ENCODE measurements at places on chromosomes 3 and 15.

DNA sequence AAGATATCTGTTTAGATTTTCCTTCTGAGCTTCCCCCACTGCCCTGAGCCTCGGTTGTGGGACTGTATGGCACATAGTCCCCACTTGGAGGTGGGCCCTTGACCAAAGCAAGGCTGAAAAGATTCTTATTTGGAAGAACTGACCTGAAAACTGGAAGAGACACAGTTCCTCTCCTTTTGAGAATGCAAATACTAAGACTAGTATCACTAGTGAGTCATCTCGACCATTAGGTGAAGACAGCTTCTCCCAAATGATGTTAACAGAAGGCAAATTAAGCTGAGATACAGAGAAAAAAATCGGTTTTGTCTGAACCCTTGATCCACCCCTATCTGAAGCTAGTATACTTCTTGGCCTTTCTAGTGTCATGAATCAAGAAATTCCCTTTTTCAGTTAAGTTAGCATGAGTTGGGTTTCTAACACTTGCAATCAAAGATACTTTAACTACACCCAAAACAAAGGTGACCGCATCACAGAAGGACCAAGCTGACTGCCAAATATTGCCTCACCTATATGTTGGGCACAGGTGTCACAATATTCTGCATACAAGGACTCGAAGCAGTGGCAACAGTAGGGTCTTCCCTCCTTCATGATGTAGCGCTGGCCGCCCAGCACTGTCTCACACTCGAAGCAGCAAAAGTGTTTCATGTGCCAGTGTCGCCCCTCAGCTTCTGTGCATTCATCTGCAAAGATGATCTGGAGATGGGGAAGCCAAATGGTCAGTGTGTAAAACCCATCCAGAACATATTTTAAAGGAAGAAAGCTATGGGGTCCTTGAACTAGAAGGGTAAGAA, 72.4 kb downstream of the PRICKLE2 start:
- DNase-seq, result no peak

DNA sequence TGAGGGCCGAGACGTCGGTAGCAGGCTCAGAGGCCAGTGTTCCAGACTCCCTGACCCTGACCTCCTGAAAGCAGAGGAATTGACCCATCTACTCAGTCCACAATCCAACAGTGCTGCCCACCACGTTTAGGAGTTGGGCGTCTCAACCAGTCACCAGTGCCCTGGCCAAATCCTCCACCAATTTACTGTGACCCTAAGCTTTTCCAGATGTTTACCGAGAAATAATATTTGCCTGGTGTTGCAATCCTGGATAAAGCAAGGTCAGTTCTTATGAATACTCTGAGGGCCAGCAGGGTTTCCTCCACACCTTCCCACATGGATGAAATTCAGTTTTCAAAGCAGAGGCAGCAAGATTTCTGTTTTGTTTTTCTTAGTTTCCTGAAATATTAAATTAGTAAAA, 7.5 kb upstream of the APOD start:
- no peak for DNase-seq

DNA sequence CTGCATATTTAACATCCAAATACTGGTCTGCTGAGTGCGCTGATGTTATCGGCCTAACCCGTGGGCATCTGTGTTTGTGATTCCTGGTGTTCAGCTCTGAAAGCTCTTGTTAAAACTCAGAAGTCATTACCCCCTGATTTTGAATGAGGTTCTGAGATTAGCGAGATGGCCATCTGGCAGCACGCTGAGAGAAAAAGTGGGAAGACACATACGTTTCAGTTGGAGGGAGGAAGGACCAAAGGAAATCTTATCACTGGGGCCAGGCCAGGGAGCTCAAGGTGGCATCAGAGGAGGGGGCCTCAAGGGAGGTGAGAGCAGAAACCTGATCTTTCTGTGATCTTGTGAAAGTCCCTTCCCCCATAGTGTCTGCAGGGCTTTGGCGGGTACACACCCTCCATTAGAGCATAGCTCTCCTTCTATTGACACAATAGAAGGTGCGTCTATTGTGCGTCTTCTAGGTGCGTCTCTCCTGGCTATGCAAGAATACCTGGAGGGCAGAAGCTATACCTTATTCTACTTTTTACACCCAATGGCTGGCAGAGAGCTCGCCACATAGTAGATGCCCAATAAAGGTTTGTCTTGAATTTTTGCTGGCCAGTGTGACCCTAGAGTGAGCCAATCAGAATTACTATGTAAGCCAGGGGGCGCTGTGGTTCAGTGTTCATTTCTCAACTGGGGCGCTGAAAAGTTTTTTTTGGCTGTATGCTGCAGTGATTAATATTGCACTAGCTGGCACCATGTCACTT, 182.4 kb downstream of the SHQ1 start:
- peak; percentile 37 for DNase-seq

GRCh38 chr3:56364665-56365064, 103.6 kb downstream of the ERC2 start:
- no peak for DNase-seq

DNA sequence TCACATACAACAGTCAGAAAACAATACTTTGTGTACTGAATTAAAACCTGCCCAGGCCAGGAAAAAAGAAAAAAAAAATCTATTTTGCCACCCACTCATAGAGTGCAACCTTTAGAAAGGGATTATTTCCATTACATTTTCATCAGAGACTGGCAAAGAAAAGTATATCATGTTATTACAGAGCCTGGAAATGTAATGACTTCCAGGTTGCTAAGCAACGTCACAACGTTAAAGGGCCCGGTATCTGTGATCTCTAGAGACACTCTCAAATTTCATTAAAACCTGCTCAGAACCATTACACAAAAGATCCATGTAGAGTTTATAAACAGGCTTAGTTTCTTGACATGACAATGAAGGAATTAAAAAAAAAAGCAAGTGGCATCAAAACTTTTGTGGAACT, 170.5 kb downstream of the CTNNB1 start:
- no peak for DNase-seq

- DNase-seq, result no peak
Observed at GRCh38 chr3:9912294-9912935, 4.5 kb upstream of the IL17RC start.

DNA sequence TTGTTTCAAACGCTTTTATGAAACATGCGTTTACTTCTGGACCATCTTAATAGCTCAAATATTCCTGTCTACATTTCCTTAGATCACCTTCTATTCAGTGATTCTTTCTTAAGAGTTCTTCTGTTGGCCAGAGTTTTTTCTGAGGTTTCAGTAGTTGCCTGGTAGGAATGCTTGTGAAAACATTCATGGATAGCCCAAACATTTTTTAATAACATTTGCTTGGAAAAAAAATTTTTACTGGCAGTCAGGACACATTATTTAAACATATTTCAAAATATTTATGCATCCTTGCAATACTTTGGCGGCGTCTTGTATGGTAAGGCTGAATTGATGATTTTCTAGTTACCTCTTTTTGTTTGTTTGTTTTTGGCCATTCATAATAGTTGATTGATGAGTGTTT, 47.4 kb upstream of the ZBTB20 start:
- DNase-seq, result no peak

DNA sequence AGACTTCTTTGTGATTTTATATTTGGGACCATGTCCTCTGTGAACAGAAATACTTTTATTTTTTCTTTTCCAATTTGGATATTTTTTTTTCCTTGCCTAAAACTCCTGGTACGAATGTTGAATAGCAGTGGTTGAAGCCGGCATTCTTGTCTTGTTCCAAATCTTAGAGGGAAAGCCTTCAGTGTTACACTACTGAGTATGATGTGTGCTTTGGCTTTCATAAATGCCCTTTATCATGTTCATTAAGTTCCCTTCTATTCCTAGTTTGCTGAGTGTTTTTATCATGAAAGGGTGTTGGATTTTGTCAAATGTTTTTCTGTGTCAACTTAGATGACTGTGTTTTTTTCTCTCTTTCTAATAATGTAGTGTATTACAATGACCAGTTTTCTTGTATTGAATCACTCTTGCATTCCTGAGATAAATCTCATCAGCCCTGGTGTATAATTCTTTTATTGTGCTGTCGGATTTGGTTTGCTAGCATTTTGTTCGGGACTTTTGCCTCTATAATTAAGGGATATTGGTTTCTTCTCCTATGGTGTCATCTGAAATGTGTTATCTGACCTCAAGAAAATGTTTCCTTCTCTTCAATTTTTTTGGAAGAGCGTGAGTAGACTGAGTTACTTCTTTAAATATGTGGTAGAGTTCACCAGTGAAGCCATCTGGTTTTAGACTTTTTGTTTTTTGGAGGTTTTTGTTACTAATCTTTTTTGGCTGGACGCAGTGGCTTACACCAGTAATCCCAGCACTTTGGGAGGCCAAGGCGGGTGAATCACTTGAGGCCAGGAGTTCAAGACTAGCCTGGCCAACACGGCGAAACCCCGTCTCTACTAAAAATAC, 33.3 kb downstream of the MAP1A start:
- no peak for DNase-seq

DNA sequence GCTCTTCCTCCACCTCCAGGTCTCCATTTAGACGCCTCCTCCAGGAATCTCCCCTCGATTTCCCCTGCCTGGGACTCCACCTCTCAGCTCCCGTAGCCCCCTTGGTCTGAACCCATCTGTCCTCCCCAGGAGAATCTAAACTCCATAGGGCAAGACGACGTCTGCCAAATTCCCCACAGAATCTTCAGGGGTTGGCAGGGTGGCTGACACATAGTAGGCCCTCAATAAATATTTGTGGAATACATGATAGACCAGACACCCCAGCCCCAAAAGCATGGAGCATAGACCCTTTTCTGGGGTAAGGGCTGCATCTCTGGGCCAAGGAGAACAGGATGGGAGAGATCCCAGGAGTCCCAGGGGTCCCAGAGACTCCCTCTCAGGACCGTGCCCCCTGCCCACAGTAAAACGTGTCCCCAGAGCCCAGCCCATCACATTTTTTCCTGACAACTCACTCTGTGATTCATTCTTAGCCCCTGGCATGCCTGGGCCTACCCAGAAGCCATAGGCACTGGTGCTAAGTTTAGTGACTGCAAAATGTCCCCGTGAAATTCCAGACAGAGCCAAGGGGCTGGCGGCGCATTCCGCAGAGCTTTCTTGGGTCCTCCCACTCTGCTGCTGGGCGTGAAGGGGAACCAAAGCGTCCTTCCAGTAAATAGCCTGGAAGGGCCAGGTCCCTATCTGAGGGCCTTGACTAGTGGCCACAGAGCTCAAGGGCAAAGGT, 78.0 kb upstream of the SLC6A6 start:
- peak; percentile 20 for DNase-seq

DNA sequence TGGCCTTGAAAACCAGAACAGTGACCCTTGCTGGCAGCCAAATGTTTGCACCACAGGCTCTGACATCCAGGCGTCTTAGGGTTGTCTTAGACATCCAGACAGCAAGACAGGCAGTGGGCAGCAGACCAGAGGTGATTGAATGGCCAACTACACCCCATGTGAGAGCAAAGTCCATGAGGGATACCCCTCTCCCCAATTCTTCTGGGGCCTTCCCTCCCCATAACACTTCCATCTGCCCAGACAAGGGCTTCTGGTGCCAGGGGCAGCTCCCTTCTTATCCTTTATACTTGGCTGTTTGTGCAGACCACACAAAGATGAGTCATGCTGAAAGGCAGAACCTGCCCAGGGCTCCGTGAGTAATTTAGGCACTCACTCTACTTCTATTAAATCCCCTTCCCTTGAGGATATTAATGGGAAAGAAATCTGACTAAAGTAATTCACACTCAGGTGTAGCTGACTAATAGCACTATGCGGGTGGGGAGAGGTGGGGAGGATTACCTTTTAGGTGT, 257.9 kb downstream of the UACA start:
- DNase-seq, result peak; percentile 88

DNA sequence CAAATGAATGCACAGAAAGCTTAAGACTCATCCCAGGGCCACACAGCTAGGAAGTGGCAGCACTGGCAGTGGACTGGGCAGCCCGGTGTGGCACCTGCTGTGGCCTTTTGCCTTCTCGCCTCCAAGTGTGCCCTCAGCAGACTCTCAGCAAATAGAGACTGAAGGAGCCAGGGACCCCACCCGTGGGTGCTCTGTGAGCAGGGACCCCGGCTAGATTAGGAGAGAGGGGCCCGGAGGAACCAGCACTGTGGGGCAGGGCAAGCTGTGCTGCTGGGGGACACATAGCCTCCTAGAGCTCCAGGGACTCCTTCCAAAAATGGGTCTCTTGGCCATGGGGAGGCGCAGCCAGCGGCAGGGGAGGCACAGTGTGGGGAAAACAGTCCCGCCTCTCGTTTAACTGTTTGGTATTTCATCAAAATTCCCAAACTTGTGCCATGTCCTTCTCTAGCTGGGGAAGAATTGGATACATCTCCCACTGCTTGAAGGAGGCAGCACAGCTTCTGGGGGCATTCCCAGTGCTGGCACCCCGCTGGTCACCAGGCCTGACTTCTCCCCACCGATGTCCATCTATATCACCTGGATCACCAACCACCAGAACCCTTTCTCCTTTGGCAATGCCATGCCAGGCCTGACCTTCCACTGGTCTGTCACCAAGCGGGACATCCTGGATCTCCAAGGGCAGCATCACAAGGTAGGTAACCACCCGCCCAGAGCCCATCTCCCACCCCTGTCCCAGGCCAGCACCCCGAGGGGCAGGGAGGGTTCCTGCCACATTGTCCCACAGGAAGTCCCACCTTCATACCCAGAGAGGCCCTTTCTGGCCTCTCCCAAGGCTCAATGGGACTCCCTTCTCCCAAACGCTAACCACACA, 12.0 kb upstream of the TXNRD3 start:
- DNase-seq, result no peak

DNA sequence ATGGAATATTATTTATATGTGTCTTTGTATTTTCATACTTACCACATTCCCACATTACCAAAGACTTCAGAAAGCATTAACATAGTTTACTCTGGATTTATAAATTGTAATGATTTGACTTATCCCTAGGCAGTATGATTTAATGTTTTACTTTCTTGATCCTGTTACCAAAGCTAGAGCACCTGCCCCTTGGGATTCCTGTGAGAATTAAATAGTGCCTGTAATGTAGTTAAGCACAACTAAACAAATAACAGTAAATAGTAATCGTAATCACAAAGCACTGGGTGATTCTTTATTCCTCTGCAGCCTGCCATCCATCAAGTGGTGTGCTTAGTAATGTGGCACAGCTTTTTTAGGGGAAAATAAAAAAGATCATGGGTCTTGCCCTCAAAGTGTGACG, 39.1 kb downstream of the ATP2C1 start:
- DNase-seq, result no peak

GRCh38 chr3:107221856-107222255, 155.4 kb upstream of the CCDC54 start:
- no peak for DNase-seq

- no peak for DNase-seq
Observed at GRCh38 chr15:101407439-101407838, 82.1 kb downstream of the PCSK6 start.

GRCh38 chr3:132681421-132681820, 21.3 kb downstream of the UBA5 start:
- no peak for DNase-seq

- DNase-seq, result no peak
Observed at GRCh38 chr3:195071916-195072820, 198.8 kb downstream of the XXYLT1 start.

DNA sequence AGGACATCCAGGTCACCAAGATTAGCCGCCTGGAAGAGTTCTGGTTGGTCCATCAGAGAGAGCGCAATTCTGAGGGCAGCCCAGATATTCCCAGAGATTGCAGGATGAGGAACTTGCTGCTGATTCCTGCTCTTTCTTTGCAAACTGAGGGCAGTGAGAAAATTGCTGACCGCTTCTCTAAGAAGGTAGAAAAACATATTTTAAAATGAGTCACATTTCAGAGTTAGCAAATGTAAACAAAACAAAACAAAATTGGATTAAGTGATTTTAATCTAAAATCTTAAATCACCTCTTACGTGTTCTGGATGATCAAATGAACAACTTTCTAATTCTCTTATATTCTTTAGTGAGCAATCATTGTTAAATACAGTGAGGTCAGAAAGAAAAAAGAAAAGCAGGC, 149.0 kb downstream of the USP13 start:
- DNase-seq, result no peak

Data from LoVo (cell line).